ENCODE measurements at places on chromosomes 6 and 20.

DNA sequence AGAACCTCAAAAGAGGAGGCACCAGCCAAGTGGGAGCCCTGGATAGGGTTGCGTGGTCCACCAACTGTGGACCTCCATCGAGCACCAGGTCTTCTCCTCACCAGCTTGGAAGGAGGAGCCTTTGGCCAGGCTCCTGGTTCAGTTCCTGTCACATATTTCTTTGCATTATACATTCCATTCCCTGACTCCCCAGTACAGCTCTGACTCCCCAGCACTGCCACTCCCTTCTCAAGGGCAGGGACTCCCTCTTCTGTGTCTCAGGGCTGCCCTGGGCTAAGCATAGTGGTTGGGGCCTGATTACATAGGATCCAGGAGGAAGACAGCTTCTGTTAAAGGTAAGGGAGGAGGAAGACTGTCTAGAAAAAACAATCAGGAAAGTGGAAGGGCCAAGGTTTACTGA, 91.1 kb downstream of the MRPL14 start:
- no peak for DNase-seq

GRCh38 chr6:32953775-32954174, 878 bp upstream of the HLA-DMA start:
- DNase-seq, result no peak

- DNase-seq, result no peak
These were observed 71.4 kb downstream of the ALDH5A1 start for GRCh38 chr6:24566020-24566767.

DNA sequence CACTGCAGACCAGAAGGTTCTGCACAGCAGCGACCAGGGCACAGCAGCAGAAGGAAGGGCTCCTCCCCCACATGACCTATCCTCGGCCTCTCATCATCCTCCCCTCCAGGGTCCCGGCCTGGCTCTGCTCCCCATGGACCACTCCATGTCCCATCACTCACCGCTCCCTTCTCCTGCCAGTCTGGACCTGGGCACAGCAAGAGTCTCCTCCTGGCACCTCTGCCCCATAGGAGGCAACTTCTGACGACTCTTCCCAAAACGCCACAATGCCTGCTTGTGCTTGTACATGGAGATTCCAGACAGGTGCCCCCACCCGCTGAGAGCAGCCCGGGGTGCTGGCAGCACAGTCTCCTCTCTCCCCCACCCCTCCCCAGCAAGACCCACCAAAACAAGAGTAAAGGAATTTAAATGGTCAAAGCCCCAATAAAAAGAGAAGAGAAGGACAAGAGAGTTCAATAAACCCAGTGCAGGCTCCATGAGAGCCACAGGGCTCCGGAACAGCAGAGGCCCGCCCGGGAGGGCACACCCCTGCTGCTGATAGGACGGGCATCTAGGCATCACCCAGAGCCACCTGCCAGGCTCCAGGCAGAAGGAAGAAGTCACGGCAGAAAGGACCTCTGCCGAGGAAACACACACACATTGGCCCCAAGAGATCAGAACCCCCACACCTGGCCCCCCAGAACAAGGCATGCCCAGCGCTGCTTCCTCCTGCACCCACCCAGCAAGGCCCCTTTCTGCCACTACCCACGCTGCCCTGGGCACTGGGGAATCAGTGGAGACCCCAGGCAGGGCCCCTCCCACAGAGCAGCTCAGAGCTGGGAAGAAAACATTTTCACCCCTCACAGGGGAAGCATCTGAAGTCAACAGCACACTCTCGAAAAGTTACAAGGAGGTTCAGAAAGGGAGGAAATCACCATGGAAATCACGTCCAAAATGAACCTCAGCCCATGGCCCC, 15.2 kb downstream of the TAF4 start:
- DNase-seq, result no peak

DNA sequence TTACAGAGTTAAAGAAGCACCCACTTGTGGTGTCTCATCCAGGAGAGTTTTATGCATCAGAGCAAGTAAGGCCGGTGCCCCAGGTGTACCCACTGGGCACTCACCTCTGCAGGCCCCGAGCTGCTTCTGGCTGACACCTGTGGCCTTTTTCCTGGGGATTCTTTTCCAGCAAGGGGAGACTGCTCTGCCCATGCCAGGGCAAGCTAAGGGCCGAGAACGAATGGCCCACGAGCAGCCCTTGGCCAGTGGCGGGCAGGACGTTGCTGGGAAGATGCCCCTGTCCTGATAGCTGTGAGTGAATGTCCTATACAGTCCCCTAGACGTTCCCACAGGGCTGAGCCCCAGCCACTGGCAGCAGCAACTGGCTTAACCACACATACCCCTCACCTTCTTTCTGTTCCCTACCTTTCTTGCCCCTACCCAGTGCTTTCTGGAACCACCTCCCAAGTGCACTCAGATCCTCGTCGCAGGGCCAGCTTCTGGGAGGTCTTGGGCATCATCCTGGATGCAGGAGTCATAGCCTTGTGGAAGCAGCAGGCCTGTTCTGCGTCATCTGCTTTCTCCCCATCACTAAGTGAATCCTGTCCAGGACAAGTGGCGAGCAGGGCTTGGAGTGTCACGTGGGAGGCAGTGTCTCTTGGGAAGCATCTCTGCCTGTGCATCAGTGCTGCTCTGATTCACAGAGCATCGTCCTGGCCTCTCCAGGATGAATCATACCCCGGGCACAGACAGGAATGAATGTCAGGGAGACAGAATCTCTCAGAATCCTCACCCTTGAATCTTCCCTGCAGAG, 32.5 kb downstream of the SYNDIG1 start:
- peak; percentile 71 for DNase-seq

DNA sequence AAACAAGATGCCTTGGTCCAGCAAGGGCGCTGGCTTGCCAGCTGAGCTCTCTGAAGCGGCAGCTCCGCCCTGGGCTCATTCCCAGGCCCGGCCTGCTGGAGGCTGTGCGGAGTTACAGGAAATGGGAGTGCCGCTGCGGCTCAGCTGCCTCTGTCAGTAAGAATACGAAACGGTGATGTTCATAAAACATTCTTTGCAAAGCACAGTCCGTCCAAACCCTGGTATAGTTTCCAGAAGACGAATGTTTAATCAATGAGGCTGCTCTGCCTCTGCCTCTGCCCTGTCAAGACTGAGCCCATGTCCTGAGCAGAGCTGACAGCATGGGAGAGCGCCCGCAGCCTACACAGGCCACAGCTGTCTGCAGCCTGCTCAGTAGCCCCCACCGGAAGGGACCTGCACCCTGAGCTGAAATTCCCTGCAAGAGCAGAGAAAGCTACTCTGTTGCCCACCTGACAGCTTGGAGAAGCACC, 153.3 kb upstream of the SNX9 start:
- peak; percentile 91 for DNase-seq

All from left cardiac atrium (tissue), 4 donors.